ENCODE measurements at places on chromosomes 3 and 15. TPM values are rescaled to one million over a fixed set of nuclear protein-coding genes. Genes with fewer than 3 reads are reported as not detected.

DNA sequence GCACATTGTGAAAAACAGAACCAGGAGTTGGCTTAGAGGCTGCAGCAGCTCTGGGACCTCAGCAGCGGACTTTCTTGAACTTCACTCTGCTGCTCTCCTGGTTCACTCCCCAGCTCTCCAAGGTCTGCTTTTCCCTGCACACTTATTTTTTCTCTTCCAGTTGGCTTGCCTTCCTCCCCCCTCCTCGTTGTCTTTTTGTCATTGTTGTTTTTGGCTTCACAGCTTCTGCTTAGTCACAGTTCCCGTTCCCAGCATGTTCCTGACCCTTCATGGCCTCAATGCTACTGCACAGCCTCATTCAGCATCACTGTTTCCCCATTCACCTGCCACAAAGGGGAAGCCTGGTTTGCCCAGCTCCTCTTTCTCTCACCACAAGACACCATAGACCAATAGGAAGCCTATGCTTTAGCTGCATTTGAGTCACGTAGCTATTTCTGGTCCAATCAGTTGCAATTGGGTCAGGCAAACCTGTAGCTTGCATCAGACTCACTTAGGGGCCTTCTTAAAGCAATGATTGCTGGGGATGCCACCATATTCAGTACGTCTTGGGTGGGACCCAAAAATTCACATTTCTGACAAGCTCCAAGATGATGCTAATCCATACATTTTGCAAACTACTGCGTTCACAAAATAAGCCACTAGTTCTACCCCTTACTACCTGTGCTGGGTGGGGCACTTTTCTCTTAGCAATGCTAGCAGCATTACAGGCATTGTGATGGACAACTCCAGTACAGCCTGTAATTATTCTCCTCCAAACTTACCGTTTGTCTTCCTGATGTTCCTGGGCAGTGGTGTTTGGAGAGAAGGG, 7.8 kb upstream of the SUMF1 start:
- no peak for DNase-seq

DNA sequence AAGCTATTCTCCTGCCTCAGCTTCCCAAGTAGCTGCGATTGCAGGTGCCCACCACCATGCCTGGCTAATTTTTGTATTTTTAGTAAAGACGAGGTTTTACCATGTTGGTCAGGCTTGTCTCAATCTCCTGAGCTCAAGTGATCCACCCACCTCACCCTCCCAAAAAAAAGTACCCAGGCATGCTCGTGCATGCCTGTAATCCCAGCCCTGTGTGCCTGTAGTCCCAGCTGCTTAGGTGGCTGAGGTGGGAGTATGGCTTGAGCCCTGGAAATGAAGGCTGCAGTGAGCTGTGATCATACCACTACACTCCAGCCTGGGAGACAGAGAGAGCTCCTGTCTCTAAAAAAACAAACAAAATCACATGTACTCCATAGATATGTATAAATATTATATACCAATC, 176.5 kb downstream of the SOX2 start:
- DNase-seq: no peak

The HHATL gene
- total RNA-seq: not detected

GRCh38 chr3:159818997-159819500, 169.6 kb upstream of the IL12A start:
- no peak for DNase-seq

The TJP1 gene
- total RNA-seq: 111 TPM

GRCh38 chr15:39180483-39180933, 400.4 kb upstream of the THBS1 start:
- no peak for DNase-seq

GRCh38 chr3:117706037-117706436, 996.5 kb downstream of the TUSC7 start:
- DNase-seq: no peak

- DNase-seq: no peak
Measured at GRCh38 chr15:73752806-73753193, 351 bp downstream of the INSYN1 start.

- DNase-seq: no peak
Measured at GRCh38 chr15:98000249-98001203, 40.0 kb downstream of the ARRDC4 start.

The PLSCR5 gene
- total RNA-seq: not detected

The ZKSCAN7 gene
- 7.2 TPM for total RNA-seq

DNA sequence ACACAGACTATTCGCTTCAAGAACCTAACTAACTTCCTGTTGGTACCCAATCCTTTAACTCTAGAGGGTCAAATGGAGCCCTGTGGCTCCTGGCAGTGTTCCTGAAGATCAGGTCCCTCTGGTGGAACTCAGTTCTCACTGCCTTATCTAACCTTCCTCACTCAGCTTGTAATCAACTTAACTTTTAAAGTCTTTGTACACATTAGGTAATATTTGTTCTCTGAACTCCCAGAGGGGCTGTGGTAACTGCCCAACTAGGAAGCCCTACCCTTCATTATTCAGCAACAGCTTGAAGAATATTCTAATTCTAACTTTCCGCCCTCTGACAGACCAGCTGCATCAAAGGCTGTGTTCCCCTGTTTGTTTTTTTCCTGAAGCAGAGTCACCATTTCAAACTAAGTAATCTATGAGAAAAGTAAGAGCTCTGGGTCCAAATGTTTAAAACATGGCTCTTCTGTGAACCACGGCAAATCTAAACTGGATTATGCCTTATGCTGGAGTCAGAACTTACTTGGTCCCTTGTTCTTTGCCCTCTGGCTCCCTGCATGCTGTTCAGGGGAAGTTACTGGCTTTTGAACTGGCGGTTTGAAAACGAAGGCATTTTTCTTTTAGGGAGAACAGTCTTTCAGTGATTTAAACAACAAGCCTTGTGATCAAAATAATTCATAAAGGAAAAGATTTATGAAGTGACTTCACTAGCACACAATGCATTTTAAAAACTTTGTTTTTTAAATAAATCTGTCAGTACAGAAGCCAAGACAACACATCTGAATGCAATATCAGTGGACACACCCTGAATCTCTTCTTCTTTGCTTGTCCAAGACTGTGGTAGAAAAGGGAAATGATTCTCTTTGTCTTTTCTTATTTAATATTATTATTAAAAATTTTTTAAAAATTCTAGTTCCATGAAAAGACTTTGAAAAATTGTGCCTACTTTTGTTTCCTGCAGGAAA, 365.6 kb downstream of the TIGIT start:
- DNase-seq: no peak

DNA sequence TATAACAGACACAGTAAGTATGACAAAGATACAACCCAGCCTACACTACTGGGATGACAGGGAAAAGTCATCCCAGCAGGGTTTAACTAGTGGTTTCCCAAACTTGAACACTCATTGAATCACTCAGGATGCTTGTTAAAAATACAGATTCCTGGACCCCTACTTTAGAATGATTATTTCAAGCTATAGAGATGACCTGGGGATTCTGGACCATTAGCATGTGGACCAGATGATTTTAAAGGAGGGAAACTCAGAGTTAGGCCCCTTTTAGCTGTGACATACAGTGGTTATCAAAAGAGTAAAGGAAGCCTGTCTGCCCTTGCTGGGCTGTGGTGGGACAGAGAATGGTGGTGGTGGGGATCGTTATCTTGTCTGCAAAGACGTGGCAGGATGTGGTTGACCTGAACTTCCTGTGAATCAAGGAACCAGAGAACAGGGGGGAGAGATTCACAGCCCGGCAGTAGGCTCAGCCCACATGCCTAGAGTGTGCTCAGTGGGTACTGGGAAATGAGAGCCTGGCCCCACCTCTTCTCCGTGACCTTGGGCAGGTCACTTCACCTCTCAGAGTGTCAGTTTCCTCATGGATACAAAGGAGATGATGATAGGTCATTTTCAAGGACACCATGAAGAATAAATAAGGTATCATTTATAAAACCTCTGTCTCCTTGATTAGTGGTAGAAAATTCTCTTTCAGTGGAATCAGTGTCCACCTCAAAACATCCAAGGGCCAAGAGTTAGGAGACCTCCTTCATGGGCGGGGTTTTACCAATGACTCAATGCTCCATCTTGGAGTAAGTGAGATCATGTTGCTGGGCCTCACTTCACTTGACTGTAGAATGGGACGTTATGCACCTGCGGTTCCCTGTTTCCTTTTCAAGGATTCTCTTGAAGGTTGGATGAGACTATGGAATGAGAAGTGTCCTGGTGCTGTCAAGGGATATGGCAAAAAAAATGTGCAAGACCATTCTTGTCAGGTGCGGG, 306.5 kb downstream of the RPLP1 start:
- DNase-seq: no peak

The FRMD4B gene
- total RNA-seq: 87.0 TPM

GRCh38 chr15:65916041-65916663, 46.9 kb downstream of the RAB11A start:
- no peak for DNase-seq
